ENCODE measurements at places on chromosomes 12 and 14.

GRCh38 chr14:75609606-75610475, 31.4 kb downstream of the FLVCR2 start:
- DNase-seq: no peak

DNA sequence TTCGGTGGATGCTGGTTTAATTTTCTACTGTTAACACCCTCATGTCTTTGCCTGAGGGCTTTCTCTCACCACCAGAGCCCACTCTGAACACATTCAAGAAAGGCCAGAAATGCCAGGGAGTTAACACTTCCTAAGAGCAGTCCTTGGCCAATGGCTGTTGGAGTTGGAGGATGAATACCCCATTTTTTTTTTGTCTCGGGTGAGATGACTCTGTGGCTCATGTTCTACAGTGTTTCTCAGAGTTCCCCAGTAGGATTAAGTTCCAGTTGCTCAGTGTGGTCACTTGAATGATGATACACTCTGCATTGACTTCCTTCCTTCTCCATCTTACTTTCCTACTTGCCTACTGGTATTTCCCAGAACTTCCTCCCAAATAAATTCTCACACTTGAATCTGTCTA, 65.8 kb downstream of the FOS start:
- no peak for DNase-seq

DNA sequence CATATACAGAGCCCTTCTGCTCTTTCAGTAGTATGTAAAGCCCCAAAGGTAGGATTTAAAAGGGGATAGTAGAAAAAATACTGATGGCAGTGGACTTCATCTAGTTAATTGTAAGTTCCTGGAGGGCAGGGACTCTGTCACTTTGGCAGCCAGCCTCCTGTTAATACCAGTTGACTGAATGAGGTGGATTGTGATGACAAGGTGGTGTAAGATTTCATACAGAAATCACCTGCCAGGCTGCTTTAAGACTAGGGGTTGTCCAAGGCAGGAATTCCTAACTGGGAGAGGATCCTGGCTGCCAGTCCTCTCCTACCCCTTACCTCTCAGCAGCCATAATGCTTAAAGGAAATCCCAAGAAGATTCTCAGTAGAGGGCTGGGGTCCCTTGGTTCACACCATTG, 7.3 kb downstream of the DYRK2 start:
- no peak for DNase-seq

- no peak for DNase-seq
Observed at GRCh38 chr14:69045857-69046475, 66.9 kb upstream of the ACTN1 start.

- DNase-seq: no peak
Observed at GRCh38 chr12:101923045-101923718, 45.8 kb downstream of the DRAM1 start.

DNA sequence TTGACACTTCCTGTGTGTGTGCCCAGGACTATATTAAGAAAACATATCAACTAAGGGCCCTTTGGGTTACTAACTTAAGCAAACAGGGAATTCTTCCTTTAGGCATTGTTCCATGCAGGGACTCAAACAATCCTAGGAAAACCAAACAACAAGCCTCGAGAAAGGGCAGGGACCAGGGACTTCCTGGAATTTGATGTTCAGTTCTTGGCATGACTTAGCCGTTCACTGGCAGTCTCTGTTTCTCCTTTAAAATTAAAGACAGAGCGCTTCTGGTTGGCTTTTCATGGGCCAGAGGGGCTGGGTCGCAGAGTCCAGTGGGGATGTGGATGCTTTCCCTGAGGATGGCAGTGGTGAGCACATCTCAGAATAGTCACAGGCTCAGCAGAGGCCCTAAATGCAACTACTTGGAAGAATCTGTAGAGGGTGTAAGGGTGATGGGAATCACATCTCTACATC, 35.2 kb downstream of the RNFT2 start:
- DNase-seq: no peak

DNA sequence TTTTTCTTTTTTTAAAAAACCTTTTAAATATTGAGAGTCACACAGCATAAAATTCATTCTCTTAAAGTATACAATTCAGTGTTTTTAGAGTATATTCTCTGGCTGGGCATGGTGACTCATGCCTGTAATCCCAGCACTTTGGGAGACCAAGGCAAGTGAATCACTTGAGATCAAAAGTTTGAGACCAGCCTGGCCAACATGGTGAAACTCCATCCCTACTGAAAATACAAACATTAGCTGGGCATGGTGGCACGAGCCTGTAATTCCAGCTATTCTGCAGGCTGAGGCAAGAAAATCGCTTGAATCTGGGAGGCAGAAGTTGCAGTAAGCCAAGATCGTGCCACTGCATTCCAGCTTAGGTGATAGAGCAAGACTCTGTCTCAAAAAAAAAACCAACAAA, 68.4 kb upstream of the BCAT1 start:
- no peak for DNase-seq

DNA sequence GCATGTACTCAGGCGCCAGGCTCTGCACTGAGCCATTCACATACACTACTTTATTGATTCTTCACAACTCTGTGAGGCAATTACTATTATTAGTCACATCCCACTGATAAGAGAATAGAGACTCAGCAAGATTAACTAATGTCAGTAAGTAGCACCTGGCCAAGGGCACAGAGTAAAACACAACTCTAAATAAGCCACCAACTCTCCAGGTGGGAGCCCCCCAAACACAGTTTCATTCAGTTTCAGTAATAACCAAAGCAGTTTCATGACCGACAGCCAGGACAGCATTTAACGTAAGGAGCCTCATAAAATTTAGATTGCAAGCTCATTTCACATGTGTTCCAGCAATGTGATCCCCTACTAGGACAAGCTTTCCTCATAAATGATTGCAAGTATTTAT, 323.1 kb upstream of the CCDC196 start:
- no peak for DNase-seq

DNA sequence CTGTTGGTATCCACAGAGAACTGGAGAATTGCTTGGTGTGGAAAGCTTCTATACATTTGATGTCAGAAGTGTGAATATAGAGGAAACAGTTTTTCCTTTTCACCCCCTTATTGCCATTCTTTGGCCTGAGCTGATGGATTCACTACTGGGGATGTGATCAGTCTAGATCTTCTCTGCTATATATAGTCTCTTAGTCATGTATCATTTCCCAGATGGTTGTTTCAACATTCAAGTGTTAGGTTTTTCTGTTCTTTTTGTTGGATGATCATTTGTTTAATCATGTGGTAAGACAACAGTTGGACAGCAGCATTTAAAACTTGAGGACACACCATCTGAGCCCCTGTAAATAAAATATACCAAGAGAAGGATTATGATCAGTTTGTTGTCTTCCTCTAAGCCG, 29.6 kb downstream of the TMX1 start:
- DNase-seq: no peak

DNA sequence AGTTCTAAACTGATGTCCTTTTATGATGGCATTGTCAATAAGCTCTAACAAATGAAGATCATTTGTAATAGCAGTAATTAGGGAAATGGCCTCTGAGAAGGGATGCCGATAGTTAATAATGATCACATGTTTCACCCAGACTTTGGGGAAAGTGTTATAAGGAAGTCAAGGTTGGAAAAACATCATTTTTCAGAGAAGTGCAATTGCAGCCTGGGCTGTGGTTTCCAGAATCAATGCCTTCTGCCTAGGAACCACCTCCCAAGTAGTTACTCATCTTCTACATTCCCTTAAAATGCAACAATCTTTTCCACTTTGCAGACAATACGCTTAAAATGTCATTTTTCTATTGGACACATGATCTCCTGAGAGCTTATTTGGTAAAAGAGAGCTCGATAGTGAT, 879 bp downstream of the EDDM3A start:
- no peak for DNase-seq

- DNase-seq: no peak
Observed at GRCh38 chr14:72577521-72577920, 316.4 kb downstream of the DPF3 start.

DNA sequence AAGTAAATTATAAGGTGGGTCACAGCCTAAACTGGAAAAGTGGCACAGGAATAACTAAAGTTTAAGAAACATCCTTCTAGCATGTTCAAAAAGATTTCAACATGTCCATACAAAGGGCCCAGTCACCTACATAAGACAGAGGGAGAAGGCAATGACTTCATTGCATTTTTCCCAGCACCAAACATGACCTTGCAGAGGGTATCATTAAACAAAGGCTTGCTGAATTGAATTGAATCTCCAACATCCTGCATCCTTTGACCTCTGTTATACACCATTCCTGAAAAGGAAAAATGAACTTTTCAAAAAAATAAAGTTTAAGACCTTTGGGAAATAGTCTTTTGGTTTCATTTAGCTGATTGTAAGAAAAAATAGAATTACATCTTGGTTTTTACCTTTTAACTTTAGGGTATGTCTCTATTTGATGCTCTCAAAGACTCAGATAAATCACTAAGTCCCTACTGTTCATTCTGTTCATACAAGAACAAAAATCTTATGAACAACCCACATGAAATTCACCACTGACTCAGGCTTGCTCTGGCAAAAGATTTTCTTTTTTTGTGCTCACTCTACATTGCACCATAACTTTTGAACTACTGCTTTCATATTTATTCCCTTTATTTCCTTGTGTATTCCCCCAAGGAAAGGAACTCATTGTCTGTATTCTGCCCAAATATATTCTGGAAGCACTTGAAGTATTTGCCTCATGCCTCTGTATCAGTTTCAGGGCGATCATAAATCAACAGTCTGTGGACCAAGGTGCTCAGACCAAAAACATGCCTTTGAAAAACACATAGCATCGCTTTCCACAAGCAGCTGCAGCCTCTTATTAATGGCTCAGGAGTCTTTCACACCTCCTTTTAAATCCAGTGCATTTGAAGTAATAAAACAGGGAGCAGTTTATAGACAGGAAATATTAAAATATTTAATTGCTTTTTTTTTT, 121.7 kb downstream of the DUSP6 start:
- no peak for DNase-seq

- DNase-seq: no peak
Observed at GRCh38 chr12:61037792-61038191, 1222.4 kb upstream of the USP15 start.

DNA sequence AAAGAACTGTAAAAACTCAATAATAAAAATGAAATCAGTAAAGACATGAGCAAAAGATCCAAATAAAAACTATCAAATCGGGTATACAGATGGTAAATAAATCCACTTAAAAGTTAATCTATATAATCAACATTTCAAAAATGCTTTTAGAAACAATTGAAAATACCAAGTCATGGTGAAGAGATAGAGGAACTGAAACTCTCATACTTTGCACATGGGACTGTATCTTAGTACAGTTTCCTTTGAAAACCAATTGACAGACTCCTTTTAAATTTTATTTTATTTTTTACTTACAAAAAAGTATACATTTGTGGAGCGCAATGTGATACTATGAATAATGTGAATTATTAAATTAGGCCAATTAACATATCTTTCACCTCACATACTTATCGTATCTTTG, 98.6 kb upstream of the FAR2 start:
- DNase-seq: no peak

- DNase-seq: no peak
Observed at GRCh38 chr12:51262758-51263177, 7.4 kb downstream of the SMAGP start.

DNA sequence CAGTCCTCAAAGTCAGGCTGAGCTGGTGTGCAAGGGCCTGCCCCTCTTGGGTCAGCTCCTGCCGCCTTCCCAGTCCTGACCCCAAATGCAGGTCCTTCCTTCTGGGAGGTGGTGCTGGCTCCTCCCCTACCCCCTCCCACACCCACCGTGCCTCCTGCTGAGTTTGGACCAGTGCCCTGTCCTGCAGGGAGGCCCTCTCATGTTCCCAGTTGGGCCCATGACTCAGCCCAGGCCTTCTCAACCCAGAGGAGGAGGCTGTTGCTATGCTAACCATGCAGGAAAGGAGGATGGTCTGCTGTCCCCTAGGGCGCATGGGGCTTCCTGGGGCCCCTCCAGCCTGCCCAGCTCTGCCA, 4.4 kb downstream of the ZBTB42 start:
- no peak for DNase-seq

DNA sequence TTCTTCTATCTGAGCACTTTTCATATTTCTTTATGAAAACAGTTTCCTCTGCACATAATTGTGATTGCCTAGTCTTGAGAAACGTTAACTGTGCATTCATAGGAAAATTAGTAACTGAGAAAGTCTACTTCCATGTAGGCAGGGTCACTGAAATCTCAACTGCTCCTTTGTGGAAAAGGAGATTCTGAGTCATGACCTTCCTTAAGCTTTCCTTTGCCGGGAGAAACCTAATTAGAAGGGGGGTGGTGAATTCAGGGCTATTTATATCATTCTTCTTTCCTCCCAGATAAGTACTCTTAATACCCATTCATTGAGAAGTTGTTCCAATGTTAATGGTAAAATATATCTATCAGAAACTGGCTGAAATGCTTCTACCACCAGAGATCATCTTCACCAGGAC, 751.0 kb upstream of the TMEM132C start:
- no peak for DNase-seq

GRCh38 chr12:10618338-10618987, 5.1 kb upstream of the MAGOHB start:
- DNase-seq: no peak
